ENCODE measurements at places on chromosomes 13 and 19.

- DNase-seq, result no peak
These were observed 603.0 kb downstream of the LMO7 start for GRCh38 chr13:76239031-76239680.

DNA sequence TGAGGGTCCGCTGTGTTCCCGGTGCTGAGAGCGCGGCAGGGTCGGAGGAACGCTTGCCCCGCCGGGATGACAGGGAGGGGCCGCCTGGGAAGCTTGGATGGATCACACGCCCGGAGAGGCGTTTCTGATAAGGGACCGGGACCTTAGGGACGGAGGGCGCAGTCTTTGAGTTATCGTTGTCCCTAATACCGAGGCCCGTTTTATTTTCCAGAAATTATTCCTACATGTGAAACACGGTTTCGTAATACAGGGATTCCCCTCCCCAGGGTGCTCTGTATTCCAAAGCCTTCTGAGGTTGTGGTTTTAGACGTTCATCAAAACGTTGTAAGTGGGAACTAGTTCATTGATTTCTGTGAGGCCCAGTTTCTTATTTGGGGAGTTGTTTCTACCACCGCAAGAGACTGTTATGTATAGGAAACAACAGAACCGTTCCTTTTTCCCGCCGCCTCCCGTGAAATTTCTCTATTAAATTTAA lies 752 bp downstream of the PDCD5 start:
- DNase-seq, result no peak

- DNase-seq, result no peak
These were observed 8.6 kb downstream of the ZNF584 start for GRCh38 chr19:58417071-58417470.

DNA sequence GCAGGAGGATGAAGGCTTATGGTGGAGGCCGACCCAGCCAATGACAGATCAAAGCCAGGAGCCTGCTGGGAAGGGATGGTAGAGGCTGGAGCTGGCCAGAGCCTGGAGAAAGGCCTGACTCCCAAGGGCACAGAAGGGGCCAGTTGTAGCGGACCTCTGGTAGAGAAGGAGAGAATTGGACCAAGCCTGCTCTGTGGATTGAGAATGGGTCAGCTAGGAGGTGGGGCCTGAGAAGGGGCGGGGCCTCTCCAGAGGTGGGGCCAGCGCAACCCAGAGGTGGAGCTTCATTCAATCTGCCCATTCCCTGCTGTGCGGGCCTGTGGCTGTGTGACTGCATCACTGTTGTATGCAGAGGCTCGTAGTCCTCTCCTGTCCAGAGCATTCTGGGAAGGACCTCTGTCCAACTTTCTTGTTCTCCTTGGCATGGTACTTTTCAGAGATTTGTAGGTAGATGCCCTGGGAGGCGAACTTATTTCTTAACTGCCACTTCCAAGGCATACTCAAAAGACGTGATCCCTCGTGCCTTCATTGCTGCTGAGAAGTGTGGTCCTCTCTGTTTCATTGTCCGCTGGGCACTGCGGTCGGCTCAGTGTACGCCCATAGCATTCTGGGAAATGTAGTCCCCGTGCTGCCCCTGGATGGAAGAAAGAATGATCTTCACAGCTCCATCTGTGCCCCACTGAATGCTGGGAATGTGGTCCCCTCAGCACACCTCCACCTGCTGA lies 6.7 kb downstream of the GRIN2D start:
- DNase-seq, result no peak

GRCh38 chr13:31790992-31791391 lies 51.7 kb downstream of the RXFP2 start:
- DNase-seq, result no peak

GRCh38 chr13:100130092-100130491 lies 41.2 kb downstream of the PCCA start:
- DNase-seq, result no peak

- no peak for DNase-seq
These were observed 5.6 kb upstream of the TEX29 start for GRCh38 chr13:111314852-111315251.

- DNase-seq, result no peak
These were observed 4.1 kb downstream of the IGFL4 start for GRCh38 chr19:46036744-46037128.

GRCh38 chr13:89393758-89394304 lies 1722.7 kb downstream of the SLITRK5 start:
- no peak for DNase-seq

GRCh38 chr19:1863638-1864479 lies 480 bp upstream of the KLF16 start:
- DNase-seq, result peak; percentile 90

DNA sequence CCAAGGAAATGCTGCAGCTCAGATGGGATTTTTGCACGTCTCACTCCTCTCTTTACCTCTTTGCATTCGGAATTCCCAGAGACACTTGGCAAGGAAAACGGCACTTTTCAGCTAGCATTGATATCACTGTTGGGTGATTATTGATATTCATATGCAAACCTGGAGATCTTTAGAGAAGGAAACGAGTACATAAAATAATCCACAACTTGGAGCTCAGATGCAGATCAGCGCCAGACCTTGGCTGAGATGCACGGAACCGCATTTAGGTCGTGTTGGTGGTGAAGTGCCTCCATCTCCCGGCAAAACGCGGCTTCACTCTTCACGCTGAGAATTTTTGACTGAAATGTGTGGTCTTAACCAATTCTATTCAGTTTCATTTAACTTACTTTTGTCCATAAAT lies 77.2 kb upstream of the ARHGEF7 start:
- DNase-seq, result no peak

DNA sequence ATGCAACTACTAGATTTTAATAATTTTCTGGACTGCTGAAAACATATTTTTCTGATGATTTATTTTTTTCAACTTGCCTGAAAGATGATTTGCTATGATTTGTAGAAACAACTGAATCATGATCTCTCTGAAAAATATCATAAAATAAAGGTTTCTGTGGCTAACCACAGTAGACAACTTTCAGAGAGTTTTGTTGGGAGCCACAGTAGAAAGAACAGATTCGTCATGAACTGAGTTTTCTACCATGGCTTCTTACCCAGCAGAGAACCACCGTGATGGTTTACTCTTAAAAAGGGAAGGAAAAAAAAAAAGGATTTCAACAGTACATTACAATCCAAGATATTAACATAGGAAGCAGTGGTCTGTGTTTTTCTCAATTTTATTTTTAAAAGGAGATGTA lies 18.0 kb downstream of the ZAR1L start:
- DNase-seq, result no peak

DNA sequence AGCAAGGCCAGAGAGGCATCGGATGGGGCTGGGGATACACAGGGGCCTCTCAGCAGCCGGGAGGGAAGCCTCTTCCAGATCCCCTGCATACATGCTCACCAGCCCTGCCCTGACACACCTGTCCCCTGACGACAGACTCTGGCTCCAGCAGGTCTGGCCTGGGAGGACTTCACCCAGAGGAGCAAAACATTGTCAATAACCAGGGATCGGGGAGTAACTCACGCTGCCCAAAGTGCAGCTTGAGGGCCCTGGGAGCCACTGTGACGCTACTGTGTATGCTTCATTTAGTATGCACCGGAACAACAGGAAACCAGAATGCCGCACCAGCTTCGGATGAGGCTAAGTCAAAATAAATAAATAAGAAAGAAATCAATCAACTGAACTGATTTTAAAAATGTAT lies 12.4 kb upstream of the CD22 start:
- no peak for DNase-seq

GRCh38 chr19:29521291-29522075 lies 4.3 kb upstream of the VSTM2B start:
- no peak for DNase-seq

- no peak for DNase-seq
These were observed 14.7 kb upstream of the EVI5L start for GRCh38 chr19:7815325-7815724.

DNA sequence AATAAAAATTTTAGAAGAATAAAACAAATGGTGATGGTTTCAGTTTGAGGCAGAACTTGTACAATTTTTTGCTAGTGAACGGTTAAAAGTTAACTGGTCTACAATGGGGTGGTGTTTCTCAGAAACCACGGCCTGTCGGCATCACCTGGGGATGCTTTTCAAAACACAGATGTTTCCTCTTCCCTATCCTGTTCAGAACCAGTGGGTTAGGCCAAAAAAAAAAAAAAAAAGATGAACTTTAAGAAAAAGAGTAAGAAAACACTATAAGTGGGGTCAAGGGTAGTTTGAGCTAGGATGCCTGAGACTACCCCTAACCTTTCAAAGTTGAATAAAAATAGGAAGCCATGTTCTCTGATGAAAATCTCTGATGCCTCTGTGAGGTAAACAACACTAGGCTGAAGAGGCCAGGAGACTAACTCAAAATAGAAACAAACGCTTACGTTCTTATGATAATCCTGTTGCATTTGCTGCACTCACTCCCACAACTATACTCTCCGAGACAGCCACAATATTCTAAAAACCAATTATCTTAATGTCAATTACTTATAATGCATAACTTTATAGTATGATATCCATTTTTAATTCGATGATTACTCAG lies 3.3 kb downstream of the MTIF3 start:
- DNase-seq, result no peak

DNA sequence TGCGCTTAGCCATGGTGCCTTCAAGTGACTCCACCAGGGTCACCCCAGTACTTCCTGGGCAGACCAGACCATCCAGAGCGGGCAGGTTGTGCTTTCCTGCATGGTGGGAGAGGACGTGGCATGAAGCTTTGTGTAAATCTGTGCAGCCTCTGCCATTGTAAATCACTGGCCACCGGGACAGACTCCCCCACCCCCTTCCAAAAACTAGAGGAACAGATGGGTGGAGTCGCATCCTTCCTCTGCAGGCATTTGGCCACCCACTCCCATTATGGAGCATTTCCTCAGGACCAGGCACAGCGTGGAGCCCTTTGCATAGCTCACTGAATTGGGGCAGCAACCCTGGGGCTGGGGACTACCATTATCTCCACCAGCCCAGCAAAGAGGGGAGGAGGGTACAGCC lies 8.2 kb downstream of the BCKDHA start:
- DNase-seq, result no peak

DNA sequence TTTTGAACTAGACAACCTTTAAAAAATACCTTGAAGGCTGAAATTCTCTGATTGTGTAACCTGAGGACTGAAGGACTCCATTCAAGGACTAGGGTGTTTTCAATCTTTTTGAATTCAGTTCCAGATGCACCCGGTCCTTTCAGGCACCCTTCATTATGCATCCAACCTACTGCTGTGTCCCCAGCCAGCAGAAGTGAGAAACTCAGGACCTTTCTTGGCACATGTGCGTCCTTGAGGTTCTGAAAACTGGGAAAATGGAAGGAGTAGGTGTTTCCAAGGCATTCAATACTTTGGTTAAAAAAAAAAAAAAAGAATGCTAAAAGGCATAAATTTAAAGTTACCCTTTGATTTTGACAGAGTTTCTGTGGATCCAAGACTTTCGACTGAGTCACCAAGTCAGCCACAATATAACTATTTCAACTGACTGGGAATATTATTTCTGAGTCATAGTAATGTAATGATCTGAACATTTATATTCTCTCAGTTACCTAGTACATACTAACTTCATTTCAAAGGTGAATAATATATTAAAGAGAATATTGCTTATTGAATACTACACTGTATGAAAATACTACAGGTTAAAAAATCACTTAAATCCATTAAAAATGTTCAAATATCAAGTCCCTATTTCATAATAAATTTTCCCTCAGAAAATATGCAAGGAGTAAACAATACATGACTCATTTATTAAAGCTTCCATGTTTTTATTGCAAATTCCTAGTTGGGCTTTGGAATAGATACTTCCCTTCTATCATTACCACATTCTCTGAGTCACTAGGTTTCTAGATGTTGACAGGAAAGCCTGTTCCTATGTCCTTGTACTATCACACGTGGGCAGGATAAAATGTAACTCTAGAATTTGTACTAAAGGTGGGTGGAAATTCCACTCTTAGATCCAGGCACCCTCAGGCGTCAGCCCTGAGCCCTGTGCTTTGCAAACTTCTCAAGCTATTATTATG lies 2.4 kb upstream of the ITGBL1 start:
- no peak for DNase-seq

DNA sequence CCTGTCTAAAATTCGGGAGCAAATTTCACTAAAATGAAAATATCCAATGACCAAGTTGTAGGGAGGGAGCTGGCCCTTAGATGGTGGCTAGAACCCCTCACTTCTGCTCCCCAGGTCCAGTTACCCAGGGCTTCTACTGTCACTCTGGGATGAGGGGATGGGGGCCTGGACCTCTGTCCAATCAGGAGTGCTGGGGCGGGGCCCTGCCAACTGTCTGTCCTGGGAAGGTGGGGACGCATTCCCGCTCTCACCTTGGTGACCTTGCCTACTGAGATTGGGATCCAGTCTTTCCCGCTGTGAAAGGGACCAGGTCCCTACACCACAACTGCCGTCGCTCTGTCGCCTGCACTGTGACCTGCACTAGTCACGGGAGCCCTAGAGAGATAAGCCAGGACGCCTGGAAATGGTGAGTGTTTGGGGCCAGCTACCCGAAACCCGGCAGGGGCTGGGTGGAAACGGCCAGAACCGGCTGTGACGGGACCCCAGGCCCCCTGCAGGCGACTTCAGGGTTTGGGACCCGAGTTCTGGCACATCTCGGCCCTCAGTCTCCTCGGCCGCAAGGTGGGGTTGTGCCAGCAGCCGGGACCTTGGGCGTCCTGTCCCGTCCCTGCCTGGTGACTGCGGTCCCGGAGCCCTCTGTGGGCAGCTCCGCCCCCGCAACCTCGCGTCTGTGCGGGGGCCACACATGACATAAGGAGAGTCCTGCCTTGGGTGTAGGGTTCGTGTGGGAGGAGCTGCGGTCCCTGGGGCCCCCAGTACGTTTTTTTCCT lies 22.8 kb downstream of the ZNF20 start:
- no peak for DNase-seq

DNA sequence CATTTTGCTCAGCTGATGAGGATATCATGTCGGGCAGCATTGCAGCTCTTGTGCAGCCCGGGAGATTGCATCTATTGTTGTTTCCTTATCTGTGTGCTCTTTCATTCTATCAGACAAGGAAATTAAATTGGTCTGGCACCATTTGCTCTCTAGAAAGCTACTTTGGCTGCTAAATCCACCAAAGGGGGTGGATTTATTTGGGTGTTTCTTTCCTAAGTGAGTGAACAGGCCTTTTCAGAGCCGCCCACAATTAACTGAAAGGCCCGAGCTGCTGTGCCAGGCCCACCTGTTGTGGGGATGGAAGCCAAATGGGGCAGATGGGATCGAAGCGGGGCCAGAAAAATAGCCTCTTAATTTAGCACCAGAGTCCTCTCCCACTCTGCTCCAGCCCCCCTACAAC lies 99.4 kb downstream of the DNAJC15 start:
- DNase-seq, result no peak

DNA sequence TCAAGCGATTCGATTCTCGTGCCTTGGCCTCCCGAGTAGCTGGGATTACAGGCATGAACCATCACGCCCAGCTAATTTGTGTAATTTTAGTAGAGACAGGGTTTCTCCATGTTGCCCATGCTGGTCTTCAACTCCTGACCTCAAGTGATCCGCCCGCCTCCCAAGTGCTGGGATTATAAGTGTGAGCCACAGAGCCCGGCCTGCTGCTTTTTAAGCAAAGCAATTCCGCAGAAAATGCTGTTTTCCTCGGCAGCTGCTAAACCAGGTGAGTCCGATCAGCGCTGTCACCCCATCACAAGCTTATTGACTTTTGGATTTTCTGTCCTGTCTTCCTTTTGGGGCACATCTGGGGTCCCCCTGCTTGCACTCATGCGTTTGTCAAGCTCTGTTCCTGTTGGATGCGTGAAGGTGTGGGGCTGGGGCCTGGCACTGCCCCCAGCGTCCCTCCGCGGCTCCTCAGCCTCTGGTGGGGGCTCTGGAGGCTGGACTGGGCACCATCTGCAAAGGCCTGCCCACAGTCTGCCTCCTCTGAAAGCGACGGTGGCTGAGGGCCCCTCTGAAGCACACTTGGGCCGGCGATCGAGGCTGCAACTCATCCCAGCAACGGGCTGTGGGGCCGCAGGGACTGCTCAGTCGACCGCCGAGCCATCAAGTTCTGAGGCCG lies 25.7 kb downstream of the CEBPG start:
- DNase-seq, result no peak

All from activated T-helper 2 cell treated with anti-CD3 and anti-CD28 coated beads, Interferon-gamma antibody, Interleukin-2, Interleukin-4, amounts not matched to agents 10 μg/mL and 5 μg/mL and 100 μg/mL, durations not matched to agents 14 hours and 24 hours and 36 hours (primary cell).